ENCODE measurements at places on chromosomes 13 and 19.

DNA sequence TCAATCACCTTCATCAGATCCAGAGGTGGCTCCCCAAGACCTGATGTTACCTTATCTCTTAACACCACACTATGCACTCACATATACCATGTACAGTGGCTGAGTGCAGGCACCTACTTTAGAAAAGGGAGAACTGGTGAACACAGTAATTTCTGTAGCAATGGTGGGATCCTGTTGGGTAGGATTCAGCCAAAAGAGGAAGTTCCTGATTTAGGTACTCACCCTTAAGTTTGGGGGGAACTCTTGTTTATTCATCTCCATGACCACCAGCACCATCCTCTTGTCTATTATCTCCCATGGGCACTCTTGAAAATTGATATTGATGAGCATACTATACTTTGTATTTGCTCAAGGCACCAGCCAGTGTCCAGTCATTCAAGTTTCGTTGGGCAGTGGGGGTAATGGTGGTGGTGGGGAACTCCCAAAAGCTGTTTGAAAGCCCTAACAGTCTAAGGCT is 324.4 kb downstream of the LMO7 start:
- no peak for DNase-seq

DNA sequence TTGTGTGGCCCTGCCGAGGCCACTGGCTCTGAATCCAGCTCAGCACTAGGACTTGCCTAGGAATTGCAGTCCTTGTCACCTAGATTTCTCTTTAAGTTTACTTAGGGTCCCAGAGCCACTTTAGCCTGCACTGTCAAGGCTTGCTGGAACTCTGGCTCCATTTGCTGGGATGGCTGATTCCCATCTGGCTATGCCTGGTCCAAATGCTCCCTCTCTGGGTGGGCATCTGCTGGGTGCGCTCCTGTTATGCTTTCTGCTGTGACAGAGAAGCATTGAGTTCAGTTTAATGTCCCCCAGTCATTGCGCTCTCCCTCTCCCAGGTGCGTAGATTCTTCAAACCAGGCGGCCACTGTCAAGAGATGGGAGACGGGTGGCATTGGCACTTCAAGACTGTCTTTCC is 102.2 kb downstream of the MTUS2 start:
- DNase-seq = no peak

DNA sequence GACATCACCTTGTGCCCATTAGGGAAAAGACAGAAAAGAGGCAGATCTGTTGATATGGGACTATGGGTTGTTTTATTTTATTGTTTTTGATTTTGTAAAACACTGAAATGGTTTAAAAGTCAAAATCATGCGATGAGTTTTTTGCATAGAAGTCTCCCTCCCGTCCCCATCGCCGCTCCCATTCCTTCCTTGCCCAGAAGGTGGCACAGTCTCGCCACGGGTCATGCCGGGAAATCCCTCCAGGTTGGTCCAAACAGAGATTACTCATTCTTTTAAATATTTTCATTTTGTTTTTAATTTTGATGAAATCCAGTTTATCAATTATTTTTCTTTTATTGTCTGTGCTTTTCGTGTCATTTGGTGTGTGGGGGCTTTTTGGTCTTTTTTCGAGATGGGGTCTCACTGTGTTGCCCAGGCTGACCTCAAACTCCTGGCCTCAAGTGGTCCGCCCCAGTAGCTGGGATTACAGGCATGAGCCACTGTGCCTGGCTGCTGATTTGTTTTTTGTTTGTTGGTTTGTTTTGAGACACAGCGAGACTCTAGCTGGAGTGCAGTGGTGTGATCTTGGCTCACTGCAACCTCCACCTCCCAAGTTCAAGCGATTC is 9.2 kb downstream of the PGPEP1 start:
- DNase-seq = peak; percentile 20

GRCh38 chr13:107091861-107092260 is 523.9 kb upstream of the ARGLU1 start:
- DNase-seq = no peak

DNA sequence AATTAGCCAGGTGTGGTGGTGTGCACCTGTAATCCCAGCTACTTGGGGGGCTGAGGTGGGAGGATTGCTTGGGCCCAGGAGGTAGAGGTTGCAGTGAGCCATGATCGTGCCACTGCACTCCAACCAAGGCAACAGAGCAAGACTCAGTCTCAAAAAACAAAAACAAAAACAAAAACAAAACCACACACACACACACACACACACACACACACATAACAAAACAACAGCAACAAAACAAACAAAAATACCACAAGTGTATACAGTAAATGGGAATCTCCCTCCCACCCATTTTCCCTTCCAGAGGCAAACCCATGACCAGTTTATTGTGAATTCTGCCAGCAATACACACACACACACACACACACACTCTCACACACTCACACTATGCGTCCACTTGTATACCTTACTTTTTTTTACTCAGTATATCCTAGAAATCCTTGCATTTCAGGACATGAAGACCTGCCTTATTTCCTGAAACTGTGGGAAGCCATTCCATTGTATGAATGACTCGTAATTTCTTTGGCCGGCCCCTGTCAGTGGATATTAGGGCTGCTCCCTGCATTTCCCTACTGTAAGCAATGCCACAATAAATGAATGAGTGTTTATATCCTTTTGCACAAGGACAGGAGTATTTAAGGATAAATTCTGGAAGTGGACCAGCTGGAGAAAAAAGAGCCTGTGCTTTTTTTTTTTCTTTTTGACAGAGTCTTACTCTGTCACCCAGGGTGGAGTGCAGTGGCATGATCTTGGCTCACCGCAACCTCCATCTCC is 6.9 kb upstream of the PLEKHF1 start:
- DNase-seq = no peak

GRCh38 chr19:43605875-43606568 is 5.9 kb upstream of the SRRM5 start:
- DNase-seq = no peak

DNA sequence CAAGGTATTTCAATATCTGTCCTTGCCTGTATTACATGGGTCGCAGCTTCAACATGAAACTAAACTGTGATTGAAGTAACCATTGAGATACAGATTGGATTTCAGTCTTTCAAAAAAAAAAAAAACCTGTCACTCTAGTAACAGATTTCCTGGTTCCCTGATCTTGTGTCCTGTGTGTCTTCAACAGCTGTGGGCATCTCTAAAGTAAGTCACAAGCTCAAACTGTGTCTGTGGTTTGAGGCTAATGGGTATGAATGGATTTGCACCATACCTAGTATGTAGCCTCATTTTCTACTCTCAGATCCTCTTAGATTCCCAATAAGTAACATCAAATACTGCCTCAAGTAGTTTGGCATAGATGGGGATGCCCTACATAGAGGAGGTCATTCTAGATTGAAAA is 300.1 kb downstream of the COG6 start:
- DNase-seq = no peak

GRCh38 chr19:29269641-29270040 is 56.7 kb upstream of the UQCRFS1 start:
- no peak for DNase-seq

DNA sequence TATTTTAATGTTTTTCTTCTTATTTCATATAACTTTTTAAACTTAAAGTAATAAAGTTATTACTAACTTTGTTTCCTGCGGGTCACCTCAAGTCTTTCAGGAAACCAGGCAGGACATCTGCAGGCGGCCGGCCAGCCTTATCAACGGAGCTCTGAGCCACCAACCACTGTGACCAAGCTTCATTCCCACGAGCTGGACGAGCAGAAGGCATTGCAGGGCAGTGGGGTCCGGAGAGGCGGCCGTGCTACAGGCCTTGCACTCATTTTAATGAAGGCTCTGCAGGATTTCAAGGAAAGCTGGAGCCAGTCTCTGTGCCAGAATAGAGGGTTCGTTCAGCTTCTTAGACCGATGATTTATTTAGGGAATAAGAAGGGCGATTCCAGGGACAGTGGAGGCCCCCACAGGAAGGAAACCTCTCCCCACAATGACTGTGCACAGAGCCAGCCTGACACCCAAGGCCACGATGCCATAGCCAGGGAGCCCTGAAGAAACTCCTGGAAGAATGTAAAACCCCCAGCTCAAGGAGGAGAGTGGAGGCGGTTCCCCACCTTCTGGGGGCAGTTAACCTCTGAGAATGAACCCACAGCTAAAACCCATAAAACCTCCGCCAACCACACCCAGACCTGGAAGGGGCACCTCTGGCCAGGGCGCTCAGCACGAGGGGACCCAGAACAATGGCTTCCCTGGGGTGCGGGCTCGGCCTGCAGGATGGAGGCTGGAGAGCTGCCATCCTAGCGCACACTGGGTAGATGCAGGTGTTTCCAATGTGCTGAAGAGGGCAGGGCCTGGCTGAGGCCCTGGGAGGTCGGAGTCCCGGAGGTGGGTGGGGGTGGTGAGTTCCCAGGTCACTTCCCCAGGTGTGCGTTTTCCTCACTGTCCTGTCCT is 75.0 kb downstream of the RASA3 start:
- no peak for DNase-seq

- no peak for DNase-seq
Observed at GRCh38 chr19:20351244-20351643, 184.2 kb downstream of the ZNF486 start.

GRCh38 chr19:32105527-32106310 is 239.7 kb upstream of the ZNF507 start:
- DNase-seq = no peak

DNA sequence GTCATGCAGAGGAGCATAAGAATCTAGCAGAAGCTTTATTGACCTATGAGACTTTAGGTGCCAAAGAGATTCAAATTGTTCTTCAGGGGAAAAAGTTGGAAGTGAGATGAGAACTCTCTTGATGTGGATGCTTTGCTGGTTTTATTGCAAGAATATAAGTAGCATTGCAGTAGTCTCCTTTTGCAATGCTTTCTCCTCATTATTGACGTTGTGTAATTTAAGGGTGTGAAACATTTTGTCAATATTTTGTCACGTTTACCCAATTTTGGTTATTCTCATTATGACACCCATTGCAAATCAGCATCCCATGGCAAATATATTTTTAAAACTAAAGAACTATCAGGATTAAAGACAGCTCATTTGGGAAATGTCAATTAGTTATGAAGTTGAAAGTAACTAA is 11.9 kb upstream of the LILRB5 start:
- no peak for DNase-seq

DNA sequence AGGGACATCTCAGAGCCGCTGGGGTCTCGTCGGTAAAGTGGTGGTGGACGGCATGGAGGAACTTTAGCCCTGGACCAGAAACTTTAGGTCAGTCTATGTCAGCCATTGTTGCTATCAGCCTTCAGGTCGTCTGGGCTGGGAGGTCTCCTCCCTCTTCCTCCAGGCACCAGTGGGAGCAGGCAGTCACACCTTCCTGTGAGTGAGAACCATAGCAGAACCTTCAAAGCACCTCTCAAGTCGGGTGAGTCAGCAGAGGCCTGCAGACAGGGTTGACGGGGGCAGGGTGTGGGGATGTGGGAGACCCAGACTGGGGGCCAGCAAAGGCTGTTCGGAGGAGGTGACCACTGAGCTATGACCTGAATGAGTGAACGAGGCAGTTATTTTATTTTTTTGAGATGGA is 15.4 kb upstream of the SBNO2 start:
- DNase-seq = peak; percentile 71

DNA sequence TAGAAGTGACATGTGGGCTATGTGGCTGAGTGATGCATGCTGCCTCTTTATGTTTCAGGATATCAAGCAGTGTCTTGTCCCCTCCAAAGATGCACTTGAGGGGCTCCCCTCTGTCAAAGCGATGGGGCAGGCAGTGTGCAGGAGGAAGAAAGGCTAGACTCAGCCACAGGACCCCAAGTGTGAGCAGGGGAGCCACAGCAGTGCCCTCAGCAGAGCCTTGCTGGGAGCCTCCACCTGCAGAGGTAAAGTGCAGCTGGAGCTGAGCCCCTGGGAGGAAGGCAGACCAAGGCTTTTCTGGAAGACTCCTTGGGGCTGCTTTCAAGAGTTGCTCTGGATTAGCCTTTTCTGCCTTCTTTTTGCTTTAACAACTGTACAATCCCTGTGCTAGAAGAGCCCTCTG is 247.3 kb downstream of the DLEU7 start:
- DNase-seq = no peak

GRCh38 chr19:30222428-30222873 is 149.7 kb upstream of the ZNF536 start:
- no peak for DNase-seq

GRCh38 chr19:32041681-32042292 is 303.6 kb upstream of the ZNF507 start:
- DNase-seq = no peak

- DNase-seq = no peak
Observed at GRCh38 chr13:99681695-99682094, 180.4 kb downstream of the TM9SF2 start.

DNA sequence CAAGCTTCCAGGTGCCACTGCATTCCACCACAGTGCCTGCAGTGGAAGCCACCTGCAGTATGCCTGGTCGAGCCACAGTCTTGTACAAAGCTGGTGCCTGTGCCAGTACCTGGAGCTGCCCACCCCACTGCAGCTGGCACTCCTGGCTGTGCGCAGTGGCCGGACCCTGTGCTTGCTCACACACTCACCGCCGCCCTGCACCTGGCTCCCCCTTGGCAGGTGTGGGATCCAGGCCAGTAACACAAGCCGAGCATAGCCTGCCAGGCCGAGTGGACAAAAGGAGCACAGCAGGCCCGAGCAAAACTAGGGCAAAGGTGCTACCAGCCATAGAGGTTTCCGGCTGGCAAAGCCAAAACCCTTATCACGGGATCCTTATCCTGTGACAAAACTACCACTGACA is 18.5 kb downstream of the UGGT2 start:
- no peak for DNase-seq

DNA sequence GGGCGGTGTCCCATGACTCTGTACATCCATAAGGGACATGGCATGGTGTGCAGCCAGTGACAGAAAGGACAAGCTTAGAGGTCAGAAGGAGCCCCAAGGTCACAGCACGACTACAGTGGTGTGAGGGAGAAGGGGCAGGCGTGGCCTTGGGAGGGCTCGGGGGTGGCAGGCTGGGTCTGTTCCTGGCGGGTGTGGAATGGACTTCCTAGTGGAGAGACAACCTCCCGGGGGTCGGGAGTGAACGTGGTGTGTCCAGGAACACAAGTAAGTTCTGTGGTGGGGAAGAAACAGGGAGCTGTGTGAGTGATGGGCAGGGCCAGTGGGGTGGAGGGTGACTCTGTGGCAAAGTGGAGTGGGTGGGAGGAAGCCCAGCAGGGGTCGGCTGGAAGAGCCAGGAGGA is 279.3 kb downstream of the TEX29 start:
- no peak for DNase-seq

DNA sequence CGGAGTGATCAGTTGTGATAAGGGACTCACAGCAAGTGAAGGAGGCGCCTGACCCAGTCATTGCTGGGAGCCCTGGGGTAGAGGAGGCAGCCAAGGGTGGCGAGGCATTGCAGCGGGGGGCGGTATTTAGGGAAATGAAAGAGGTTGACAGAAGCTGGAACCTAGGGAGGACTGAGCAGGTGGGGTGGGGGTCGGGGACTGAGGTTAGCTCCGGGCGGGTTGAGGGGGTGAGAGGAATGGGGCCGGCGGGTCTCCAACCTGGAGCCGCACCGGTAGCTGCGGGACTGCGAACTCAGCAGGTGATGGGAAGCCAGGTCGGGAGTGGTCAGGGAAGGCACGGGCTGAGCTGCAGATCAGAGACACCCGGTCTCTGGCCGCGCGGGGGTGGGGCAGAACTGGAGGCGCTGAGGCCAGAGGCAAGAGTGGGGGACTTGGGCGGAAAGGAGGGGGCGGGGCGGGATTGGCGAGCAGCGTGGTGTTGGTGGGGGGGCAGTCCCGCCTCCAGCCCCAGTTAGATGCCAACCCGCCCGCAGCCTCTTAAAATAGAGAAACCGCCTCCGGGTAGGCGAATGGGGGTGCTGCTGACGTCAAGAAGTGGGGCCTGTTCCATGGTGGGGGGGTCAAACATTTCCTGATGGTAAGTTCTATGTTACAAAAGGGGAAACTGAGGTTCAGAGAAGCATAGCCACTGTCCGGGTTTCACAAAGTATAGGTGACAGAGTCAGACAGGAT is 1.5 kb downstream of the MAST3 start:
- DNase-seq = no peak

GRCh38 chr13:42275098-42275471 is 3.1 kb downstream of the AKAP11 start:
- peak; percentile 17 for DNase-seq

All from CD4-positive, alpha-beta T cell treated with Interleukin-2 at 100 ng/mL for 4 hours (primary cell).